ENCODE measurements at places on chromosomes 6 and 20. TPM values are rescaled to one million over a fixed set of nuclear protein-coding genes. Genes with fewer than 3 reads are reported as not detected.

- DNase-seq = no peak
These were observed 9.8 kb downstream of the MAPK13 start for GRCh38 chr6:36139991-36140710.

- no peak for DNase-seq
These were observed 160.1 kb downstream of the DTNBP1 start for GRCh38 chr6:15502446-15503345.

- peak; percentile 24 for DNase-seq
These were observed 80.2 kb upstream of the ASF1A start for GRCh38 chr6:118813775-118814174.

DNA sequence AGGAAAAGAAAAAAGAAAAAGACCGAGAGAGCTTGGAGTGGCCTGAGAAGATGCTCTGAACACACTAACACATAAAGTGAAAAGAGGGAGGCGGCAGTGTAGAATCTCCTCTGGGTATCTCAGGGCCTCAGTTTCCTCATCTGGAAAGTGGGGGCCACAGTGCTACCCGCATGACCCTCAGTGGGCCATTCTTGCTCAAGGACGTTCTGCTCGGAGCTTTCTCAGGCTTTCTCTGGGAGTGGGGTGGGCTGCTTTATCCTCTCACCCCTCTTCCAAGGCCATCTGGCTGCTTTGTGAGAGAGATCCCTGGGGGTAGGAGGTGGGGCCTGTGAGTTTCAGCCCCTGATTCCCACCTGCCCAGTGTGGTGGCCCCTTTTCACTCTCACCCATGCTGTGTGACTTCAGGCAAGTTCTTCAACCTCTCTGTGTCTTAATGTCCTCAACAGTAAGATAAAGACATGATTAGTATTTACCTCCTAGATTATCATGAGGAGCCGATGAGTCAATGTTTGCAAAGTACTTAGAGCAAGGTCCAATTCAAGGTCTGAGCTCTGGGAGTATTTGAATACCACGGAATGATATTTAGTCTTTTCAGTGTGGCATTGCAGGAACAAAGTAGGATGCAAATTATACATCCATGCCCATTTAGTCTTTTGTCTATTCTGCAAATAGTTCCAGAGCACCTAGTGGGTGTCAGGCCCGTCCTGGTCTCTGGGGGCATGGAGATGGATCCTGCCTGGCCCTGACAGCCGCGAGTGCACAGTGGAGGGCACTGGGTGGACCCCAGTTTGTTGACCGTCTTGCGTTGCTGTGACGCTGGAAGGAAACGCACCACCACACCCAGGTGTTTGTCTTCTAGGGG, 34.3 kb downstream of the SRC start:
- peak; percentile 32 for DNase-seq

GRCh38 chr6:23951691-23952090, 174.3 kb upstream of the NRSN1 start:
- no peak for DNase-seq

DNA sequence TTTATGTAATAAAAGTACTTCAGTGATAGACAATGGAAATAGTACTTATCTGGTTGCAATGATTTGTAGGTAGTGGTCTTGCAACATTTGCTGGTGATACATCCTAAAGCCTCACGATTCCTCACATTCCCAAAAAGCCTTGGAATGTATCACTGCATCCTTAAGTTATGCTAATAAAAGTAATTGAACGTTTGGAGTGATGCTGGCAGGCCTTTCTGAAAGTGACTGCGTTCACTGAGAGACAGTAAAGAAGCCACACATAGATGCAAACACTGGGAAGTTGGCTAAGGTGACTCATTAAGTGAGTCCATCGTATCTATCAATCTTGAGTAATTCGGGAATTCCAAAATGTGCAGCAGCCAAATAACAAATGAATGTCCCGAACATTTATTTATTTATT, 444.1 kb upstream of the SOX4 start:
- peak; percentile 13 for DNase-seq

GRCh38 chr6:143784316-143784715, 58.8 kb upstream of the LTV1 start:
- DNase-seq = no peak

GRCh38 chr20:47863981-47864380, 78.7 kb upstream of the SULF2 start:
- DNase-seq = no peak

DNA sequence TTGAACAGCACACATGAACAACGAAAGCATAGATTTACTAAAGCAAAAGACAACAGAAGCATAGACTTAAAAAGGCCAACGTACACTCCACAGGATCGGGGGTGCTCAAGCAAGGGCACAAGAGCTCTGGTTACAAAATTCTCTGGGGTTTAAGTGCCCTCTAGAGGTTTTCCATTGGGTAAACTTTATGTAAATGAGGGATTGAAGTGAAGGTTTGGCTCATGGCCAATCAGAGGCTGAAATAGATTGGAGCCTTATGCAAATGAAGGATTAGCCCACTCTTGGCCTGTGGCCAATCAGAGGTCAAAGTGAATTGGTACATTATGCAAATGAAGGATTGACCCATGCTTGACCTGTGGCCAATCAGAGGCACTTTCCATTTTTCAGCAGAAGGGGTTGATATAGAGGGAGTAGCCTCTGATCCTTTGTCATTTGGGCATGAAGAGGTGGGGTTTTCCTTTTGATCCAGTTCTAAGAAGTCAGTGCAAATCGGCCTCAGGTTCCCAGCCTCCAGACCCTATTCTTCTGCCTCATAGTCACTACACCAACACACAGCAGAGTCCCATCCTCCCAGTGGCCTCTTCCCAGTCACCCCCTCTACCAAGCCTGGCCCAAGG, 244.9 kb downstream of the THBS2 start:
- DNase-seq = no peak

- peak; percentile 92 for DNase-seq
These were observed 13.8 kb upstream of the PTPRA start for GRCh38 chr20:2859330-2860121.

- no peak for DNase-seq
These were observed 8.4 kb downstream of the RAB5IF start for GRCh38 chr20:36613974-36614373.

DNA sequence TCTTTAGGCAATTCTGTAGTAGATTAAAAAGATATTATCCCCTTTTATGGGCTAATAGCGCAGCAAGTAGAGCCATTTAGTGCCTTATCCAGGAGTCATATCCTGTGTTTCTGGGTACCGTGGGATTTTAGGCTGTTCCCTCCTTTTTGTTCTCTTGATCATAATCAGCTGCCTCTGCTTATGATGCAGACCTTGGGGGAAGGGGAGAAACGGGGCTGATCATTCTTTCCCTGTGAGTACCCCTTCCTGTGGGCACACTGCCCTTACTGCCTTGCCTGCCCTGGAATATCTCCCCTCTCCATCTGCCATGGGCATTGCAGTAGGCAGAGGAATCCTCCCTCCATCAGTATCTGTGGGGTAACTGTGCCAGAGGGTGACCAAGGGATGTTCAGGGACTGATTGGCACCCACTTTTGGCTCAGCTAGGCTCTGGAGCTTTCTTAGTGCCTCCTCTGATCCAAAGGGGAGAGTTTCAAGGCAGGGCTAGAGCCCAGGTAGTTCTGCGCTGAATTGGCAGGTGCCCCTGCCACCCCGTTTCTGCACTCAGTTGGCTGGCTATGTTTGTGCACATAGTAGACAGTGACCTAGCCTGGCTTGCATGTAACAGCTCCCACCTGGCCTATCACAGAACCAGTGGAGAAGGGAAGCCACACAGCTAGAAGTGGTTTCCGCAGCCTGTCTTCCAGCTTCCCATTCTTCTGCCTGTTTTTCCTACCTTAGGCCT, 103.3 kb downstream of the FIG4 start:
- DNase-seq = peak; percentile 83

GRCh38 chr6:144335914-144336313, 50.8 kb downstream of the UTRN start:
- no peak for DNase-seq

- no peak for DNase-seq
These were observed at the start of gene KCNS1 for GRCh38 chr20:45100563-45101245. KCNS1 (minus strand) TSS chr20:45101127; CDS start chr20:45099236, 1,891 bp downstream.

DNA sequence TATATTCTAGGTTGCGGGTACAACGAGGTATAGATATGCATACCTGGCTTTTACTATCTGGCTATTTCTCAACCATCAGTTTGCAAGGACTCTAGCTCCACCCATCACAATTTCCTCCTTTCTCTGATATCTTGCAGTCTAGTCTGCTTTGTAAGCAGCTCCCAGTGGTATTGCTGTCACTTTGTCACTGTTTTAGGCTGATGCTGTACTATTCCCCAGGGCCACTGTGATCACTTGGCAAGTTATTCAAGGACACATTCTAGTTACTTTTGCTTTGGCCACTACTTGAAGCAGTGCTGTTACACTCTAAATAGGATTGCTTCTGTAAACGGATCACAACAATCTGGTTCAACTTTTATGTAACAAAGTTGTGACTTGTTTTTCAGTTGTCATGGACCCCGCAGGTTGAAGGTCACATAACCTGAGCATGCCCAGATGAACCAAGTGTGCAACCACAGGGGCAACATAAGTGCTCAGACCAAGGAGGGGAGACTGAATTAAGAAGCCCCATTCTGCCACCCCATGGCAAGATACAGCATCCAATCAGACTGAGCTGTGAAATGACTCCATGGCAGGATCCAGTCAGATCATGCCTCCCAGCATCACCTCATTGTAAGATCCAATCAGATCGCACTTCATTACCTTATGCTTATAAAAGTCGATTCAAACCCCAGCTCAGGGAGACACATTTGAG, 588.4 kb upstream of the CITED2 start:
- DNase-seq = no peak

GRCh38 chr6:89066940-89067646, 13.5 kb upstream of the PNRC1 start:
- DNase-seq = no peak

GRCh38 chr6:135993361-135993760, 141.9 kb downstream of the PDE7B start:
- no peak for DNase-seq

GRCh38 chr20:40244286-40244685, 444.8 kb downstream of the MAFB start:
- no peak for DNase-seq

GRCh38 chr6:47209632-47210031, 100.1 kb downstream of the TNFRSF21 start:
- peak; percentile 77 for DNase-seq

GRCh38 chr6:168387911-168388310, 53.1 kb upstream of the SMOC2 start:
- no peak for DNase-seq

DNA sequence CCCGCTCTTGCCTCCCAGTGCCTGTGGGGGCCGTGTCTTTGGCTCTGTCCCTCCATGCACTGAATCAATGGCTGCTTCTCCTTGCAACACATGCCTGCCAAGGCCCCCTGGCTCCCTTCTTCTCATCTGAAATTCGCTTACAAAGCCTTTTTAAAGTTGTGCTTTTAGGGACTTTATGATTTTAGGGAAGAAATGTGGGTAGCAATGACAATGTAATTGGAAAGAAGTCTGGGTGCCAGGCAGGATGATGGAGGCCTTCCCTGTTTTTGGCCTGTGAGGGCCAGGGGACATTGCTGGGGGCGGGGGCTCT, 151.3 kb upstream of the RNF24 start:
- DNase-seq = no peak

- no peak for DNase-seq
These were observed 10.2 kb downstream of the RNASET2 start for GRCh38 chr6:166946125-166946524.

DNA sequence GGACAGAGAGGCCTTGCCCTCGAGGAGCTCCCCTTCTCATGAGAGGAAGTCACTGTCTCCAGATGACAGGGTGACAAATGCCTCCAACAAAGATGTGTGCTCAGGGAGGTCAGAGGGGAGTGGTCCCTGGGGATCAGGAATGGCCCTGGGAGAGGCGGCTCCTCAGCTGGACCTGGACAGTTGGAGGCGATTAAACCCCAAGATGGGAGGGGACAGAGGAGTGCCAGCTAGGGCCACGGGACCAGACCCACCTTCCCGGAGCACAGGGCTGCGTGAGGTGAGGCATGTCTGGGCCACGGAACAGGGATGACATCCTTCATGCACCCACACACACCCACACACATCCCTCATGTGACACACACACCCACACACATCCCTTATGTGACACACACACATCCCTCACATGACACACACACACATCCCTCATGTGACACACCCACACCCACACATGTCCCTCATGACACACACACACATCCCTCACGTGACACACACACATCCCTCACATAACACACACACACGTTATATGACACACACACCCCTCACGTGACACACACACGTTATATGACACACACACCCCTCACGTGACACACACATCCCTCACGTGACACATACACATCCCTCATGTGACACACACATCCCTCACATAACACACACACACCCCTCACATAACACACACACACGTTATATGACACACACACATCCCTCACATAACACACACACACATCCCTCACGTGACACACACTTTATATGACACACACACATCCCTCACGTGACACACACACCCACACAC, 57.4 kb upstream of the SLCO4A1 start:
- DNase-seq = no peak

DEFB113 gene
- not detected for total RNA-seq

HSPA1B gene
- 112 TPM for total RNA-seq

CLDN20 gene
- total RNA-seq = not detected

RHAG gene
- total RNA-seq = not detected

MAN1A1 gene
- total RNA-seq = 93.1 TPM

COL11A2 gene
- 0.74 TPM for total RNA-seq

NMBR gene
- total RNA-seq = not detected

COL9A3 gene
- 0.98 TPM for total RNA-seq

CPNE5 gene
- 0.18 TPM for total RNA-seq

FAXC gene
- total RNA-seq = 0.54 TPM

EDEM2 gene
- 16.7 TPM for total RNA-seq

Measured in fibroblast of the aortic adventitia (primary cell).